ENCODE measurements at places on chromosomes 12 and 14. TPM values are rescaled to one million over a fixed set of nuclear protein-coding genes. Genes with fewer than 3 reads are reported as not detected.

TRHDE gene
- total RNA-seq: 7.3 TPM

PTPRB gene
- 0.66 TPM for total RNA-seq

EPYC gene
- total RNA-seq: not detected

PIWIL1 gene
- not detected for total RNA-seq

MORN3 gene
- 0.77 TPM for total RNA-seq

TSPAN11 gene
- total RNA-seq: 2.6 TPM

ALDH1L2 gene
- 35.7 TPM for total RNA-seq

RCOR1 gene
- total RNA-seq: 11.4 TPM

GRCh38 chr12:47729233-47729632 lies 3.9 kb upstream of the ENDOU start:
- DNase-seq: peak; percentile 80

- no peak for DNase-seq
These were observed 217.8 kb downstream of the KIF26A start for GRCh38 chr14:104356020-104356737.

DNA sequence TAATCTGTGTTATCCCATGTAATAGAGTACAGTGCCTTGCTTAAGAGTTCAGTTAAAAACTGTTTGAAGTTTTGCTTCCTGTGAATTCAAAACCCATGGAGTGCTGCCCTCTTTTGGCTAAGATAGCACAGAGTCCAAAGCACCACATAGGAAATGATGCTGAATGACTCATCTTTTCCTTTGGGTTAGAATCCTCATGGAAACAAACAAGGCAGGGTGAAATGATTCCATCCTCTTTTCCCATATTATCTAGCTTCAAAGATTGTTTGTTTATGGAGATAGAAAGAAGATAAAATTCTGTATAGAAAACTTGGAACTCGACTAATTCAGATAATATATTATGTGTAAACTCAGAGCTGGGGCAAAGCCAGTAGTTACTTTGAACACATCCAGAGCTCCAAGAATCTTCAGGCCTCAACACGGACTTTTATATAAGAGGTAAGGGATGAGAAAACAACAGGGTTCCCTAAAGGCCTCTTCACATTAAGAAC lies 87.4 kb downstream of the OTOGL start:
- DNase-seq: peak; percentile 97

DNA sequence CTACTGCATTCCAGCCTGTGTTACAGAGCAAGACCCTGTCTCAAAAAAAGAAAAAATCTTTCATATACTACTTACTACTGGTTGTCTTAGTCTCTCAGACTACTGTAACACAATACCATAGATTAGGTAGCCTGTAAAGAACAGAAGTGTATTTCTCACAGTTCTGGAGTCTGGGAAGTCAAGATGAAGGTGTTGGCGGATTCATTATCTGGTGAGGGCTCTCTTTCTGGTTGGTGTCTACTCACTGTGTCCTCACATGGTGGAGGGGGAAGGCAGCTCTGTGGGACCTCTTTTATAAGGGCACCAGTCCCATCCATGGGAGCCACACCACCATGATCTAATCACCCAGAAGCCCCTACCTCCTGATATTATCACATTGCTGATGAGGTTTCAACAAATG lies 14.4 kb downstream of the WDR20 start:
- DNase-seq: no peak

- DNase-seq: no peak
These were observed 6.6 kb upstream of the PGF start for GRCh38 chr14:74962046-74962445.

DNA sequence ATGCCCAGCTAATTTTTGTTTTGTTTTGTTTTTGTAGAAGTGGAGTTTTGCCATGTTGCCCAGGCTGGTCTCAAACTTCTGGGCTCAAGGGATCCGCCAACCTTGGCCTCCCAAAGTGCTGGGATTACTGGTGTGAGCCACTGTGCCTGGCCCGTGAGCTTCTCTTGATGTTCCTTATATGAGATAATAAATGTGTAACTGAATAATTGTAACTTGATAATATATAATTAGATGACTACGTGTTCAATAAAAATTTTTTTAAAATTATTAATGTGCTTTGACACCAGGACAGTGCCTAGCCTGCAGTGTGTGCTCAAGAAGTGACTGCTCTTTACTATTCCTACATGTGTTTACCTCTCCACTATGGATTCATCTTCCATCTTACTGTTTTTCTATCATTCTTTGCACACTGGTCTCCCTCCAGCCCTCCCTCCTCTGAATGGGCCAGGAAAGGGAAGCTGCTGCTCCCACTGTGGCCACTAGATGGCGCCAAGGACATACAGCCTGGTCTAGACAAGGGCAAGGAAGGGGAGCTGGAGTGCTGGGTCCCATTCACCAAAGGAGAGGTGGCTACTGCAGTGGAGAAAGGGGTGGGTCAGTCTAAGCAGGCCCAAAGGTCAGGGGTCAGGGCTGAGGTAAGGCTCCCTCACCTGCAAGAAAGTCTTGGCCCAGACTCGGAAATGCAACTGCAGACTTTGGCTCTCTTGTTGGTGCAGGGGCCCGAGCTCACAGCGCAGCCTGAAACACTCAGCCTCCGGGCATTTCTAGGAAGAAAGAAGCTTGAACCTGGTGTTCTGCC lies 14.7 kb upstream of the ZNF385A start:
- peak; percentile 67 for DNase-seq

- peak; percentile 99 for DNase-seq
These were observed 30.7 kb downstream of the PXN start for GRCh38 chr12:120234643-120235368.

GRCh38 chr12:51959211-51959610 lies 7.7 kb downstream of the ACVR1B start:
- DNase-seq: no peak

- no peak for DNase-seq
These were observed 392.3 kb downstream of the RAD51B start for GRCh38 chr14:68211886-68212285.

GRCh38 chr12:70402597-70402996 lies 36.5 kb downstream of the KCNMB4 start:
- no peak for DNase-seq

DNA sequence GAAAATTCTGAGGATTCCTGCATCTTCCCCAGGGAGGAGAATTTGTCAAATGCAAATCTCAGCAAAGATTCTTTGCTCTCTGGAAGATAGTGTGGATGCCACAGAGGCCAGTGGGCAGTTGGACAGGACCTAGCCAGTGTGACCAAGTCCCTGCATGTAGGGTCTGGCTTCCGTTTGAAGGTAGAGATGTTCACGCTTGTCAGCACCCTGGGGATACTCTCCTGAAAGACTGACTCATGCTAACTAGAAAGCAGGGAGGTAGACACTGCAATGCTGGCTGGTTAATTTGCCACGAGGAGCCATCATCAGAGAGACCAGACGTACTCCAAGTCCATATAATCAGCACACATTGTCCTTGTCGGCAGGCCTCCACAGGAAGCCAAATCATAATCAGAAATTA lies 130.1 kb downstream of the SAMD4A start:
- DNase-seq: no peak

DNA sequence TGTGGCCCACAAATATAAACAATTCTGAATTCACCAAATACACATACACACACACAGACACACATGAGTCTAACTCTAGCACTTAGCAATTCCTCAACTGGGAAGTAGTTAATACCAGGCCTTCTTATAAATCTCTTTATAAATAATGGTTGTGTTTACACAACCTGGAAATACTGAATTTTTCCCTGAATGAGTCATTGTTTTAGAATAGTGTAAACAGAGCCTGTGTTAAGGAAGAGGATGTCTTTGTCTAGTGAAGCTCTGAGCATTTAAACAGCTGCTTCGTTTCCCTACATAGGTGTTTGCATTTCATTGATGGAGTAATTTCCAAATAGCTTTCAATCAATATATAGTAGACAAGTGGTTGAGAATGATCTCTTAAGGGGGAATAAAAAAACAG lies 218.8 kb downstream of the BTG1 start:
- peak; percentile 69 for DNase-seq

DNA sequence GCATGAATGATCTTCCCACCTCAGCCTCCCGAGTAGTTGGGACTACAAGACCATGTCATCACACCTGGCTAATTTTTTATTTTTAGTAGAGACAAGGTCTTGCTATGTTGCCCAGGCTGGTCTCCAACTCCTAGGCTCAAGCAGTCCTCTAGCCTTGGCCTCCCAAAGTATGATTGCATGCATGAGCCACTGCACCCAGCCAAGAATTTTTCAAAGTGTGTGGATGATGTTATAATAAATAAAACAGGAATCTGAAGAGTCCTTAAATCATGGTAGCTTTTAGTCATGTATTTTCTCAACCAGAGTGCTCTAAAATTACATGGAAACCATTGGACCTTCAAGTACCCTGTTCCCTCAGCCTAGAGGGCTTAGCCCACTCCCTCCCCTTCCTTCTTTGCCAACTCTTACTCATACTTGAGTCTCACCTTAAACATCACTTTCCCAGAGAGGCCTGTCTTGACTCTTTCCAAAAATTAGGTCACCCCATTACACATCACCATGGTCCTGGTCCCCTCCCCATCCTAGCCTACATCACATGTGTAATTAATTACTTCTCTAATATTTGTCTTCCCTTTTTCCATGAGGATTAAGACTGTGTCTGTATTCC lies 52.2 kb upstream of the BICDL1 start:
- DNase-seq: no peak

GRCh38 chr14:56720703-56721460 lies 89.4 kb downstream of the OTX2 start:
- DNase-seq: no peak

DNA sequence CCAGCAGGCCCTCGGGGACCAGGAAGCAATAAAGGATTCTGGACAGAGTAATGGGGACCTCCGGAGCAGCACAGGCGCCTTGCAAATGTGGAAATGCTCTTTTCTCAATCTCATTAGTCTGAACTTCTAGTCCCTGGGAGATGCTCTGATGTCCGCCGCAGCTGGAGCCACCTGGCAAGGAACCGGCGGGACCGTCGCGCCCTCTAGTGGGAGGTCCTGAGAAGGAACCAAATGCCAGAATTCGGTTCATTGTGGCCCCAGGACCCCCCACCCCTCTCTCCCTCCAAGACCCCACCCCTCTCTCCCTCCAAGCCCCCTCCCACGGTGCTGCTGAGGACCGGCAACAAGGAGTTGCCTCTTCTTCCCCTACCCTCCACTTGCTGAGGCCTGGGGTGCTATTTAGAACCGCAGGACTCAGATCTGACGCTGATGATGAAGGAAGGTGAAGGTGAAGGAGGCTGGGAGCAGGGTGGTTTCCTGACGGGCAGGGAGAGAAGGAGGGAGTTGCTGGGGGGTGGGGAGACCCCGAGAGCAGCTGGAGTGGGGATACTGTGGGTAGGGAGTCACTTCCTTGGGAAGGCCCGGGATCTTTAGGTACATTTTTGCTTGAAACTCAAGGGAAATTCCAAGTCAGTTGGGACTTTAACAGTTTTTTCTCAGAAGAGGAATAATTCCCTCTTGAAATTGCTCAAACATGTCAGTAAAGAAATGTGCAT lies 42.5 kb downstream of the SMIM41 start:
- peak; percentile 68 for DNase-seq

DNA sequence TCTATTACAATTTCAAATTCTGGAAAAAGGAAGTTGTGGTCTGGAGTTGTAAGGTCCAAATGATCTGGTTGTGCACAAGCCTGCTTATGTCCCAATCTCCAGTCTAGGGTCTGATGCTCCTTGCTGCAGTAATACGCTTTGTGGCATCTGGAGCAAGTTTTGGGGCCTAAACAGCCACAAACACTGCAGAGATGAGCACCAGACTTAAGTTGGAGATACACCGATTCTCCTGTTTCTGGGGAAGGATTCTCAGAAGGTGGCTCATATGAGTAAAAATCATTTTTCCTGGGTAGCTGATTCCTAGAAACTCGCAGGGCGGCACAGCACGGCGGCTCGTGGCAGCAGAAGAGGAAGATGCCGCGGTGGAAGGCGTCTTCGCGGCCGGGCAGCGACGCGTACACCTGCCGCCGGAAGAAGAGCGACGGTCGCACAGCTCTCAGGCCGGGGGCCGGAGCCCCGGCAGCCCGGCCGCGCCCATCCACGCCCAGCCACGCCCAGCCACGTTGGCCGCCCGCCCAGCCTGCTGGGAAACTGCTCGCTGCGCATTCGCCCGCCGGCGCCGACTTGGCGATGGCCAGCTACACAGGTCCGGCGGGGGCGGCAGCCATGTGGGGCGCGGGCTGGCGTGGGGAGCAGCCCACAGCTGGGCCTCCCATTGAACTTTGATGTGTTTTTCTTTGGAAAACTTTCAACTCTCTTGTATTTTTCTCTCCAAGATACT lies 129.0 kb downstream of the ASCL4 start:
- DNase-seq: no peak

- peak; percentile 2 for DNase-seq
These were observed 46.3 kb downstream of the NTS start for GRCh38 chr12:85920324-85920947.

Measured in fibroblast of lung (primary cell).